Activated CD8-positive, alpha-beta T cell treated with anti-CD3 and anti-CD28 coated beads, Interleukin-2, amount 10 ng/mL, durations not matched to agents 7 days and 5 days (primary cell): ENCODE measurements at places on chromosomes 4 and X.
A peak's percentile ranks its signal among the peaks of the same experiment; 100 is the strongest.

DNA sequence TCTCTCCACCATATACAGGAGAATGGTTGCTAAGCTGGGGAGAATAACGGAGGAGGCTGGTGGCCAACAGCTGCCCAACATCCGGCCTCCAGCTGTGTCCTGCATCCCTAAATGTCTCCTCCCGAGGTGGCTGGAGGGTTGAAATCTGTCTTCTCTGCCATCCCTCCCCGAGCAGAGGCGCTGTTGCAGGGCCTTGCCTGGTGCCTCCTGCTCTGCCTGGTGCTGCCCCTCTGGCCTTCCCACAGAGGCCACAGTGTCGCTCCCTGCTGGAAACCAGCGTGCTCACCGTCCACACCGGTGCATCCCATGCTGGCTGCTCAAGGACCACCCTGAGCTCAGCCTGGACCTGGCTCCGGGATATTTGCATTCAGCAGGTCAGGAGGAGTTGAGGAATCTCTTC lies 115.2 kb downstream of the ENPP6 start:
- H3K36me3 ChIP-seq, result no peaks in the 10 kb centered on the region
- peaks cover 4% of the 10 kb centered on the region for H3K4me1 ChIP-seq
- peaks cover 11% of the 10 kb centered on the region for H3K27me3 ChIP-seq
- no peak for DNase-seq
- no peak overlapping the region for H3K4me3 ChIP-seq
- H3K27ac ChIP-seq, result no peak overlapping the region

DNA sequence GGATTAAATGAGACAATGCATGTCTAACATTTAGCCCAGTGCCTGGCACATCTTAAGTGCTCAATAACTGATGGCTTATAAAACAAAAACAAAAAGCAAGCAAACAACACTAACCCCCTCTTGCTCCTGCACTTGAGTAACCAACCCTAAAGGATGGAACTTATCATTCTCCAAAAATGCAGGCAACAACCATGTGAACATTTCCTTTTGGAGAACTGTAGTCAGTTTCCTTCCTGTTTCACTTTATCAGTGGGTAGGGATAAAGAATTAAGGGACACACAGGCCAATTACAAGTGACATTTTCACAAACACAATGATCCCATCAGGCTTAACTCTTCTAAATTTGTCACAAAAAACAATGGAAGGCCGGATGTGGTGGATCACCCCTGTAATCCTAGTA lies 30.4 kb downstream of the RPS3A start:
- DNase-seq, result no peak
- no peak overlapping the region for H3K4me3 ChIP-seq
- no peaks in the 10 kb centered on the region for H3K36me3 ChIP-seq
- H3K27me3 ChIP-seq, result peaks cover 2% of the 10 kb centered on the region
- H3K27ac ChIP-seq, result no peak overlapping the region

- H3K4me3 ChIP-seq, result no peak overlapping the region
- H3K36me3 ChIP-seq, result no peaks in the 10 kb centered on the region
- H3K4me1 ChIP-seq, result peaks cover 18% of the 10 kb centered on the region
- no peaks in the 10 kb centered on the region for H3K27me3 ChIP-seq
Observed at GRCh38 chrX:40260146-40260747, 162.5 kb upstream of the BCOR start.

DNA sequence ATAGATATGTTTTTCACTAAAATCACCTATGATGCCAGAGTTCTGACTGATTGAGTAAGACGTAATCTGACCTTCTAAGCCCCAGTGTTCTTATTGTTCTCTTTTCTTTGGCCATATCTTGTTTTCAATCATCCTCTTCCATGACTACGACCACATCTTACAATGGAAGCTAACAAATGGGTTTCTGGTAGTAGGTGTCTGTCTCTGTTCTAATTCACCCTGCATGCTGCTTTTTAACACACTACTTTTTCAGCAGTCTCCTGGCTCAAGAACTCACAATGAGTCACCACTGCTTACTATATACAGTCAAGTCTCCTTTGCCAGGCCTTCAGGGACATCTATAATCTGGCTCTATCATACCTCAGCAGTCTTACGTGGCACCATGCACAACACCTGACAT lies 146.1 kb downstream of the NEXMIF start:
- H3K27ac ChIP-seq, result no peak overlapping the region
- H3K4me3 ChIP-seq, result no peak overlapping the region
- H3K36me3 ChIP-seq, result no peaks in the 10 kb centered on the region
- no peaks in the 10 kb centered on the region for H3K4me1 ChIP-seq
- no peak for DNase-seq

DNA sequence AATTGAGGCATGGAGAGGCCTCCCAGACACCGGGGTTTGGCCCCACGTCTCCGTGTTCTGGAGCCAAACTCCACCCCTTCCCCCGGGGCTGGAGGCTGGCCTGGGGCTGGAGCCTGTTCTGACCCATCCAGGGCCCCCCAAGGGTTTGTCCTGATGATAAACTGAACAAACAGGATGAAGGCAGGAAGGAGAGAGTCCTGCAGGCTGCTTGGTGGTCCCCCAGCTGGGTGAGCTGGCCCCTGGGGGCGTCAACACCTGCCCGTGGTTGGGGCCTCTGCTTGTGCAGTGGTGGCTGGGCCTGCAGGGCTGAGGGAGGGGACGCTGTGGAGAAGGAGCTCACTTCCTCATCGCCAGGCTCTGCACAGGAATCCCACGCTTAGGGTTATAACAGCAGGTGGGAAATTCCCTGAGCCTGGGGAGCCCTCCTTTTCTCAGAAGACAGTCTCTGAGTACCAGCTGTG lies 2.3 kb downstream of the SH3TC1 start:
- peak overlapping the region; percentile 66 for H3K4me3 ChIP-seq
- no peaks in the 10 kb centered on the region for H3K36me3 ChIP-seq
- H3K27me3 ChIP-seq, result no peaks in the 10 kb centered on the region
- peak overlapping the region; percentile 66 for H3K27ac ChIP-seq
- DNase-seq, result peak; percentile 35

GRCh38 chr4:3207531-3208037 lies 41.4 kb upstream of the MSANTD1 start:
- no peak overlapping the region for H3K27ac ChIP-seq
- H3K4me3 ChIP-seq, result no peak overlapping the region
- H3K4me1 ChIP-seq, result peaks cover 15% of the 10 kb centered on the region
- H3K27me3 ChIP-seq, result no peaks in the 10 kb centered on the region
- peaks cover 56% of the 10 kb centered on the region for H3K36me3 ChIP-seq

GRCh38 chr4:169971456-169972015 lies 54.7 kb downstream of the MFAP3L start:
- H3K4me3 ChIP-seq, result no peak overlapping the region
- H3K27ac ChIP-seq, result no peak overlapping the region
- no peaks in the 10 kb centered on the region for H3K36me3 ChIP-seq
- no peak for DNase-seq
- no peaks in the 10 kb centered on the region for H3K4me1 ChIP-seq

DNA sequence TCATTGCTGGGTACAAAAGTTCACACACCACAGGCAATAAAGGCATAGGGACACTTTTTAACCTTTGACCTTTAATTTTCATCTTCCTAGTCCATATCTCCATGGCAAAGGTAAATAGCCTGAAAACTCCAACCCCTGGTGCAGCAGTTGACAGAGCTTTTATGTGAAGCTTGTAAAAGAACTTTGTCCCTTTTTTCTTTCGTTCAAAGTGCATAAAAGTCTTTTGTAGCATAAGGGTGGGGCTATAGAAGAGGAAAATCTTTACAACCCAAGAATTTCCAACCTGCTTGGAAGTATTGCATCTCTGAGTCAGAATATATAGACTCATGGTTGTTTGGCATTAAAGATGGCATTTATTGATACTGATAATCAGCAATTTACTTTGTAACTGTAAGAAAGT lies 20.4 kb downstream of the POF1B start:
- H3K4me3 ChIP-seq, result no peak overlapping the region
- H3K36me3 ChIP-seq, result no peaks in the 10 kb centered on the region
- no peak overlapping the region for H3K27ac ChIP-seq
- H3K4me1 ChIP-seq, result no peaks in the 10 kb centered on the region
- DNase-seq, result no peak

GRCh38 chr4:139745111-139745639 lies 79.6 kb downstream of the MGST2 start:
- no peak overlapping the region for H3K27ac ChIP-seq
- H3K4me1 ChIP-seq, result peaks cover 16% of the 10 kb centered on the region
- H3K27me3 ChIP-seq, result no peaks in the 10 kb centered on the region
- no peaks in the 10 kb centered on the region for H3K36me3 ChIP-seq

DNA sequence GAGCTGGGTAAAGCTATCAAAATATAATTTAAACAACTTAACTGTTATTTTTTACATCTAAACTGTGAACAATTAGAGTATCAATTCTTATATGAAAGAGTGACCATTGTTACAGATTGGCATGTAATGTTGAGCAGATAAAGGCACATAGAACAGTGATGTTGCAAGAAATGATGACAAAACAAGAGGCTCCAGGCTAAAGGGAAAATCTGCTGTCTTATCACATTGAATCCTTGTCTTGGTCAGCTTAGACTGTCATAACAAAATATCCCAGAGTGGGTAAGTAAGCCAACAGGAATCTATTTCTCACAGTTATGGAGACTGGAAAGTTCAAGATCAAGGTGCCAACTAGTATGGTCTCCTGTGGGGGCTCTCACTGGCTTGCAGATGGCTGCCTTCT lies 154.1 kb upstream of the PPP3CA start:
- no peak overlapping the region for H3K4me3 ChIP-seq
- no peaks in the 10 kb centered on the region for H3K36me3 ChIP-seq
- no peaks in the 10 kb centered on the region for H3K4me1 ChIP-seq
- no peak overlapping the region for H3K27ac ChIP-seq
- H3K27me3 ChIP-seq, result peaks cover 3% of the 10 kb centered on the region

GRCh38 chr4:31947101-31947500 lies 1226.9 kb downstream of the PCDH7 start:
- DNase-seq, result no peak
- no peak overlapping the region for H3K4me3 ChIP-seq
- H3K36me3 ChIP-seq, result no peaks in the 10 kb centered on the region
- H3K27ac ChIP-seq, result no peak overlapping the region
- no peaks in the 10 kb centered on the region for H3K27me3 ChIP-seq

DNA sequence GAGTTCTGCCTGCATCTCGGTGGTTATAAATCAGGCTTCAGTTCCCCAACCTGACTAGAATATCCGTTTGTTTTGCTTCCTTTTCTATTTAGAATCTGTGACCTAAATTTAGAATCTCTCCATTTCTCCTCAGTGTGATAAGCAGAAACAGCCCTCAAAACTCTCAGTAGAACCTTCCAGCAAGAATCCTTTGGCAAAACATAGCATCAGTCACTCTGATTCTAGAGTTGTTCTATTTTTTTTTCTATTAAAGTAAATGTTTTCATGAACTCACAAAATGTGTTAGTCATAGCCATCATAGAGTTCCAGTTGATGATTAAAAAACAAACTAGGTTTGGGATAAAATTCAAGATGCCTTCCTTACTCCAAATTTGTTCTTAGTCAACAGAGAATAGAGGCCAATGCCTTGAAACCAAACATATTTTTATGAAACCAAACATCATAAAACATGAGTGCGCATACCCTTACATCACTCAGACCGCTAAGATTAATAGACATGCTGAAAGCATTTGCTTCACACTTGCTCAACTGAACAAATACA lies 13.2 kb upstream of the C1QTNF7 start:
- H3K36me3 ChIP-seq, result no peaks in the 10 kb centered on the region
- no peak overlapping the region for H3K4me3 ChIP-seq
- no peak overlapping the region for H3K27ac ChIP-seq
- DNase-seq, result no peak
- peaks cover 34% of the 10 kb centered on the region for H3K4me1 ChIP-seq
- no peaks in the 10 kb centered on the region for H3K27me3 ChIP-seq
